ENCODE measurements at places on chromosomes 2 and 18.

- H3K36me3 ChIP-seq, result no peaks in the 10 kb centered on the region
- peaks cover 20% of the 10 kb centered on the region for H3K4me1 ChIP-seq
- H3K27ac ChIP-seq, result no peak overlapping the region
- peak; percentile 29 for DNase-seq
- peak overlapping the region; percentile 73 for H3K4me3 ChIP-seq
Observed at GRCh38 chr2:20223407-20224163, 1.3 kb downstream of the SDC1 start.

DNA sequence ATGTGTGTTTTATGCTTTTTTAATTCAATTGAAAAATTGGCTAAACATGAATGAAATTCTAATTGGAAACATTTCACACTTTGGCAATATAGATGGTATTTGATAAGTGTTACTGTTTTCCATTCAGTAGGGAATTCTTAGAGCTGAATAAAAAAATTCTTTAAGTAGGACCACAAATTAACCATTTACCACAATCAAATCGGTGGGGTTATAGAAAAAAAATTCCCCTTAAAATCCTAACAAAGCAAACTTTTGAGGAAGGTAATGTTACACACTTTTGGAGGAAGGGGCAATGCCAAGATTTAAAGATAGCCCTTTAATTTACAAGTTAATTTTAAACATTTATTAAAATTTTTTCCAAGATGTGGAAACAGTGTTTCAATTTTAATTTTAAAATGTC is 279.0 kb upstream of the FIGN start:
- H3K27me3 ChIP-seq, result peaks cover 3% of the 10 kb centered on the region
- H3K36me3 ChIP-seq, result no peaks in the 10 kb centered on the region
- H3K27ac ChIP-seq, result no peak overlapping the region
- H3K4me3 ChIP-seq, result no peak overlapping the region
- DNase-seq, result no peak
- peaks cover 17% of the 10 kb centered on the region for H3K4me1 ChIP-seq

DNA sequence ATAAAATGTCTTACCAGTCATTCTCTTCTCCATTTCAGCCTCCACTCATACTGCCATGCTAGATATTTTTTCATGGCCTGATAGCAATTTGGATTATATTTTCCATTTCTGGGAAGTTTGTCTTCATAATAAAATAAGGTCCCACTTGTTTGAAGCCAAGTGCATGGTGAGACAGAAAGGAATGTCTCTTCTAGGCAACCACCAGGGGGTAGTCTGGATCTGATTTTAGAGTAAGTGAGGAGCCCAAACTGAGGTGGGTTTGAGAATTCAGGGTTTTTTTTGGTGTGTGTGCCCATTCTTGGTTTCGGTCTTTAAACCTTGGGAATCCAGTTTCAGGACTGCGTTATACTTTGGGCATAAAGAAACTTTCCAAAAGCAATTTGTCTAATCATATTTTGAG is 315.5 kb downstream of the RPRM start:
- peak; percentile 11 for DNase-seq
- H3K4me3 ChIP-seq, result no peak overlapping the region
- peaks cover 6% of the 10 kb centered on the region for H3K4me1 ChIP-seq
- H3K27me3 ChIP-seq, result peaks cover 6% of the 10 kb centered on the region
- H3K36me3 ChIP-seq, result no peaks in the 10 kb centered on the region
- H3K27ac ChIP-seq, result no peak overlapping the region

DNA sequence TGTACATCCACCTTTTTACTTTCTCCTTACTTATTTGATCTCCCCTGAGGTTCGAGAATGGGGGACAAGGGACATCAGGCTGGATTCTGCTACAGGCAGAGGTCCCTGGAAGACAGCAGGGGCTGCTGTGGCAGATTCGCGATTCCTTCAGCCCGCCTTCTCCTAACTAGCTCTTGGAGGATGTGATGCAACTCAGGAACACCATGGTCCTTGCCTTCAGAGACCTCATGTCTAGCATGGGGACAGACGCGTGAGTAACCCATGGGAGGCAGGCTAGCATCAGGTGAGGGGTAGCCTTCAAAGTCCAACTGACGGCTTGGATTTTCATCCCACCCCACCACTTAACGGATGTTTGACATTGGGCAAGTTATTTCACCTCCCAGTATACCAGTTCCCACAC is 869 bp upstream of the TCF23 start:
- no peaks in the 10 kb centered on the region for H3K27me3 ChIP-seq
- no peak for DNase-seq
- H3K4me1 ChIP-seq, result no peaks in the 10 kb centered on the region
- H3K27ac ChIP-seq, result no peak overlapping the region
- H3K36me3 ChIP-seq, result no peaks in the 10 kb centered on the region

GRCh38 chr2:168718622-168719021 is 83.8 kb upstream of the NOSTRIN start:
- no peak overlapping the region for H3K27ac ChIP-seq
- H3K36me3 ChIP-seq, result peaks cover 28% of the 10 kb centered on the region
- DNase-seq, result no peak
